ENCODE measurements at places on chromosomes 4 and X. TPM values are rescaled to one million over a fixed set of nuclear protein-coding genes. Genes with fewer than 3 reads are reported as not detected.

Gene STK26
- 1.5 TPM for total RNA-seq

Gene ADAMTS3
- 1.2 TPM for total RNA-seq

DNA sequence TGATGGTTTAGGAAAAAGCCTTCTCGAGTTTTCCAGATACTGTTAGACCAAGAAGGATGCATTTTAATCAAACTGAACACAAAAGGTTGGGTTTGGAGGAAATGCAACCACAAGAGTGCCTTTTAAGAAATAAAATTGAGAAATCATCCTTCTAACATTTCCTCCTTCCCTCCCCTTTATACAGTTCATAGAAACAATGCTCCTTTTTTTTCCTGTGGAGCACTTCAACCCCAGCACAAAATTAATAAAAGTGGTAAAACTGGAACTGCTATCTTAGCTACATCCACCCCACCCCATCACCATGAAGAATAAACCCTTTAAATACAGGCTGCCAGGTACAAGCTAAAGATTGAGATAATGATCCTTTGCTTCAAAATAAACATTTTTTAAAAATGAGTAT lies 211.1 kb downstream of the RELL1 start:
- DNase-seq, result no peak

GRCh38 chr4:90946945-90947344 lies 819.8 kb downstream of the CCSER1 start:
- no peak for DNase-seq

GRCh38 chr4:76087007-76087769 lies 12.7 kb downstream of the ART3 start:
- DNase-seq, result peak; percentile 28

GRCh38 chrX:23727206-23727605 lies 15.9 kb downstream of the ACOT9 start:
- no peak for DNase-seq

- no peak for DNase-seq
These were observed 25.4 kb downstream of the SORCS2 start for GRCh38 chr4:7217474-7218321.
